ENCODE measurements at places on chromosomes 12 and 14.

DNA sequence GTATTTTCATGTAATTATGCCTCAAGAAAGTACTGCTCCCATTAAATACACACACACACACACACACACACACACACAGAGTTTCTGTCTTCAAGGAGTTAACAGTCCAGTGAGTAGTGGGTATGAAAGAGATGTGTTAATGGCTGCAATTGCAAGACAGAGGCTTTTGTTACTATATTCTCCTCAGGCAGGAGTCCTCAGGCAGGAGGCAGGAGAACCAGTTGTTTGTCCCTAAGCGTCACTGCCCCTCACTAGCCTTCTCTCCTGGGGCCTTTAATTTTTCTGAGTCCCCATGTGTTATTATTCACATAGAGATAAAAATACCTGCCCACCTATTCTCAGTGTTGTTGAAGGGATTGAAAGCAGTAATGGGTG, 31.2 kb downstream of the DAD1 start:
- no peak for DNase-seq

DNA sequence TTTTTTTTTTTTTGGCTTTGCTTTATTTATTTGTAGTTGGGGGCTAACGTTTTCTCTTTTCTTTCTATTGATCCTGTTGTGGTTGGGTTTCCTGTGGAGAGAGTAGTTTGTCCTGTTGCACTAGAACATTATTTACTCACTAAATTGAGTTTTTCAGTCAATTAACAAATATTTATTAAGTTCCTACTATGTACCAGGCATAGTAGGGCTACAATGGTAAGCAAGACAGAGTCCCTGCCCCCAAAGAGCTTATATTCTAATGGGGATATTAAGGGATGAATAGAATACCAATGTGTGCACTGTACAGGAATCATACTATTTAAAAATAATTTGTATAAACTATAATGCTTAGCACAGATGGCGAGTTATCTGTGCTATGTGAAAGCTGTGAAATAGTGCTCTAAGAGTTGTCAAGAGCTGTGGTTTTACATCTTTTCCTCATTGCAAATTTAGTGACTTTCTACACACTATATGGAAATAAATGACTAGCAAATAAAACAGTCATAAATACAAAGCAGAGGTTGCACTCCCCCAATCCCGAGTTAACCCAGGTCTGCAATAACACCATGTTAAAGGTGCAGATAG, 94.9 kb downstream of the GPR135 start:
- no peak for DNase-seq

DNA sequence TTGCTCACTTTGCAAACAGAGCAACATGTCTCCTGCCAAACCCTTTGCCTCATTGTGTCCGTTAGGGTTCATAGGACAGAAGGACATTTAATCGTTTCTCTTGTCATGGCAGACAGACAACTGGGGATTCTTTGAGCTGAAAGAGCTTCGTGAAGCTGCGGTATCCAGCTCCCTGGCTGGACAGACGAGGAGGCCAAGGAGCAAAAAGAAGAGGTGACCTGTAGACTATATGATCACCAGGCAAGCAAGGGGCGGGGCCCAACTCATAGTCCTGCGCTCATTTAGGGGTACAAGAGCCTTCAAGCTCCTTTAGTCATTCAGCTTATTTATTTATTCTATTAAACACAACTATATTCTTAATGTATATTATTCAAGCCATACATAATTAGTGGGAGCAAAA, 66.8 kb upstream of the VRK1 start:
- DNase-seq = no peak

DNA sequence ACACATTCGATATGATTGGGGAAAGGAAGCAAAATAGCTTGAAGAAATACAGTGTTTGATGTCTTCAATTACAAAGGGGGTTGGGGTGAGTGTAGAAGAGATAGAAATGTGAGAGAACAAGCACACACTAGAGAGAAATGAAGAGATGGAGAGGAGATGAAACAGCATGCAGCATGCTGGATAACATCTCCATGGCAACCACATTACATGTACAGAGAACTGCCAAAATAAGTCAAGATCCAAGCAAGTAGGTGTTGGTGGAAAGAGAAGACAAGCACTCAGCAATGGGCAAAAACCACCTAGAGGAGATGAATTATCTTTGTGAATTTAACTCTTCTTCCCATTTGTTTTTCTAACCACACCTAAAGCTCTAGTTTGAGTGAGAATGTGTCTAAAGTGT, 289.8 kb downstream of the GRIN2B start:
- DNase-seq = no peak

- DNase-seq = no peak
These were observed 177.9 kb upstream of the KITLG start for GRCh38 chr12:88758176-88758575.

DNA sequence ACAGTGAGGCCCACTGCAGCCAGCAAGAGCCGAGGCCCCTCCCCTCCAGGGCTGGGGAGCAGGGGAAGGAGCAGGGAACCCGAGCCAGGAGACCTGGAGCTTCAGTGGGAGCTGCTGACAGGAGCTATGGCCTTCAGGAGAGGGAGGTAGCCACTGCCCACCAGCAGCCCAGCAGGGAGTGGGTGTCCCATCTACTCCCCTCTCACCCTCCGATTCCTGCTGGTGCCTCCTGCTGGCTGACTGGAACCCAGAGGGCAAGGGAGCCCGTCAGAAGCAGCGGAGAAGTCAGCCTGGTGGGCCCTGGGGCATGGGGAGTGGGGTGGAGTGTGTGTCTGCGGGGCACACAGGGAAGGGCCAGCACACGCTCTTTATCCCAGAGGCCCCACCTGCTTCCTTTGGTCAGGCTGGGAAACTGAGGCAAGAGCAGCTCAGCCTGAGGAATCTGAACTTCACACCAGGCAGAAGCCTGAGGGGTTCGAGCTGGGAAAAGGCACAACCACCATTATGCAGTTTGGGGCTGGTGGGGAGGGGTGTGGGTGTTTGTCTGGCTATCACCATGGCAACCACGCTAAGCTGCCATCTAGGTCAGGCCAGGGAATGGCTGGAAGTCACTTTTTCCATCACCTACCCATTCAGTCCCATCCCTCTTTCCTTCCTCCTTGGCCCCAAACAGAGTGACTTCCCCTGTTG, 36.8 kb upstream of the PLEKHG6 start:
- no peak for DNase-seq

Measured in glutamatergic neuron (in vitro differentiated cells).